ENCODE measurements at places on chromosomes 16 and 17.

DNA sequence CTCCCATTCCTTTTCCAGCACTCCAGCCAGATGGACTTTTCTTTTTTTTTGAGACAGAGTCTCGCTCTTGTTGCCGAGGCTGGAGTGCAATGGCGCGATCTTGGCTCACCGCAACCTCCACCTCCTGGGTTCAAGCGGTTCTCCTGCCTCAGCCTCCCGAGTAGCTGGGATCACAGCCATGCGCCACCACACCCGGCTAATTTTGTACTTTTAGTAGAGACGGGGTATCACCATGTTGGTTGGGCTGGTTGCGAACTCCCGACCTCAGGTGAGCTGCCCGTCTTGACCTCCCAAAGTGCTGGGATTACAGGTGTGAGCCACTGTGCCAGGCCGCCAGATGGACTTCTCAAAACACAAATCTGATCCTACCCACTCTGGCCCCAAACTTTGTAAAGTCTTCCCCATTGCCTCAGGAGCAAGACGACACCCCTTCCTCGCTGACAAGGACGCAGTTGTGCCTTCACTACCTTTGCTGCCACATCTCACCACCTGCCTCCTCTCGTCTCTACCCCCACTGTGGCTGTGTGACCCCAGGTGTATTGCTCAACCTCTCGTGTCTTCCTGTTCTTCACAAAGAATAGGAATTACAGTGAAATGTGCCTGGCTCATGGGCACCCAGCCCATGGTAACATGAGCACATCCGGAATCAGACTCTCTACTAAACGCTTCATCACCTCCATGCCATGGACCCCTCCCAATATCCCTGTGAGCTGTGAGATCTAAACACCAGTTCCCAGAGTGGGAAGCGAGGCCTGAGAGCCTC is 3.7 kb upstream of the BANP start:
- DNase-seq = no peak

- no peak for DNase-seq
Observed at GRCh38 chr17:39141294-39141693, 10.1 kb downstream of the PLXDC1 start.

DNA sequence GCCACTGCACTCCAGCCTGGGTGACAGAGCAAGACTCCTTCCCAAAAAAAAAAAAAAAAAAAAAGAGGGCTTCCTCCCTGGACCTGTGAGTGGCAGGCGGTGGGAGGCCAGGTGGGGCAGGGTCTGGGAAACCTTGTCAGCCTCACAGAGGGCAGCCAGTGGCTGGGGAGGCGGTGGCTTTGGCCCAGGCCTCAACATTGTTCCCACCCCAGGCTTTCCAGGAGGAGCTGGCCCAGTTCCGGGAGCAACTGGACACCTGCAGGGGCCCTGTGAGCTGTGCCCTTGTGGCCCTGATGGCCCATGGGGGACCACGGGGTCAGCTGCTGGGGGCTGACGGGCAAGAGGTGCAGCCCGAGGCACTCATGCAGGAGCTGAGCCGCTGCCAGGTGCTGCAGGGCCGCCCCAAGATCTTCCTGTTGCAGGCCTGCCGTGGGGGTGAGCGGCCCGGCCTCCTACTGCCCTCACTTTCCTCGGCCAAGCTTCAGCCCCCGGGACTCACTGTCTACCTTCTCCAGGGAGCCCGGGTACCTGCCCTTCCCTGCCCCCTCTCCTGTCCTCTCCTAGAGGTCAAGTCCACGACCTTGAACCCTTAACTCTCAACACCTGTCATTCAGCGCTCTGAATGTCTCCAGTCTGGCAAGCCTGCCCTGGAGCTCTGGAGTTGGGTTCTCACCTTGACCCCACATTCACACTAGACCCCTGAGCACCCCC is 12.4 kb downstream of the ZNF213 start:
- no peak for DNase-seq

- DNase-seq = no peak
Observed at GRCh38 chr17:34398990-34399389, 36.0 kb upstream of the CCL1 start.

DNA sequence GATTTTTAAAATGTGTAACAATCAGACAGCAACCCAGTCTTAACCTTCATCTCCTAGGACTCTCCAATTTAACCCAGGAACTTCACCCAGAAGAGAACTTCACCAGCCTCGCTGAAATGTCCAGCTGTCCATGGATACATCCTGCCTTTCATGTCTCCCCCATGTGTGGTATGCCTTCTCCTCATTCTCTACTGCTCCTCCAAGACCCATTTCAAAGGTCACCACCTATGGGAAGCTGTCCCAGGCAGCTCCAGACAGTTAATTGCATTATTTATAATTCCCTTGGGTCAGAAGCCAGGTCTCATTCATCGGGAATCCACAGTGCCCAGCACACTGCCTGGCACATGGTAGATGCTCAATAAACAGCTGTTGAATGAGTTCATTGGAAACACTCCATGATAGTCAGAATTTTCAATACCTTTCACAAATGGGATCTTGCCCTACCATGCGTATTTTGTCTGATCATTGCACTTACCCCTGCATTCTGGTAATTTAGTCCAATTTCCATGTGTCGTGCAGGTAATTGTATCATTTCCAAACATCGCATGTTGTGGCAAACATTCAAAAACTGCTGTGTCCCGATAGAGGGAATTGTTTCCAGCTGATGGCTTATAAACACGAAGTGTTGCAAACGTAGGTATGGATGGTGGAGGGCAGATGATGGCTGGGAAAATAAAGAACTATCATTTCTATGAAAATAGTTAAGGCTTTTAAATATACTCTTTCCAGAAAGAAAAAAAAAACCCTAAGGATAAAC is 9.0 kb downstream of the APOH start:
- no peak for DNase-seq

GRCh38 chr16:86067936-86068335 is 169.0 kb downstream of the IRF8 start:
- DNase-seq = no peak

DNA sequence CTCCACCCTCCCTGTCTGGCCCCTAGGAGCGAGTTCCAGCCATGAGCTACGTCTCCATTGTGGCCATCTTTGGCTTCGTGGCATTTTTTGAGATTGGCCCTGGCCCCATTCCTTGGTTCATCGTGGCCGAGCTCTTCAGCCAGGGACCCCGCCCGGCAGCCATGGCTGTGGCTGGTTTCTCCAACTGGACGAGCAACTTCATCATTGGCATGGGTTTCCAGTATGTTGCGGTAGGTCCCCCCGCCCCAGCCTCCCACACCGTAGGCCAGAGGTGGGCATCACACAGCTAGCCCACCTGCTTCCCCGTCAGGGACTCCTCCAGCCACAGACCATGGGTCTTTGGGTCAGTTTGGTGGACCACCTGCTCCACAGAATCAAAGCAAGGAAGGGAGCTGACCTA is 4.2 kb downstream of the SLC2A4 start:
- DNase-seq = no peak

GRCh38 chr16:72203401-72203800 is 31.4 kb upstream of the PMFBP1 start:
- DNase-seq = peak; percentile 31

DNA sequence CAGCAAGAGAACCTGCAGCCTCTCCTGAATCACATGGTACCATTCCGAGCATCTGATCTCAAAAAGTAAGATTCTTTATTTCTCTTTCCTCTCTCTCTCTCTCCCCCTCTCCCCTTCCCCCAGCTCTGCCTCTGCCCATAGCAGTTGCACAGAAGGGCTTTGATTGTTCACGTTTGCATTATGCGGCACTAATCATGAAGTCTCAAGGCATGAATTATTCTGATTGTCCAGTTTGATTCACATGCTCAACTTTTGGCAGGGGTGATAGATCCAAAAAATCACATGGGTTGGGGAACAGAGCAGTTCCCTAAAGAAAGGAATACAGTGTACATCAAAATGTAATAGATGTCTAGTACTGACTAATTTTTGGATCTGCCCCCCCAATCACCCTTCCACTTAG is 380.0 kb upstream of the SOX9 start:
- DNase-seq = no peak

DNA sequence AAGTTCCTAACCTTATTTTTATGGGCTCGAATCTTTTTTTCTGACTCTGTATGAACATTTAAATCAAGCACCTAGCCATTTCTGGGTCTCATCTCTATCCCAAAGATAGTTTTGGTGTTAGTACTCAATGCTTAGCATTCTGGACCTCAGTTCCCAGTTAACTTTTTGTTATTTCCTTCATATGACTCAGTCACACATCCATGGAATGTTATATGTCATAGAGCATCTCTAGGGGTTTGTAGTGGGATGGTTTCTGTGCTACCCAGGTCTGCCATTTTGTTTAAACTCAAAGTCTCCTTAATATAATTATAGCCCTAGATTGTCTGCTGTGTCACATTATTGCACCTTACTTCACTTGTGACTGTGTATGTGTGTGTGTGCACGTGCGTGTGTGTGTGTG is 90.1 kb downstream of the EFCAB13 start:
- no peak for DNase-seq

DNA sequence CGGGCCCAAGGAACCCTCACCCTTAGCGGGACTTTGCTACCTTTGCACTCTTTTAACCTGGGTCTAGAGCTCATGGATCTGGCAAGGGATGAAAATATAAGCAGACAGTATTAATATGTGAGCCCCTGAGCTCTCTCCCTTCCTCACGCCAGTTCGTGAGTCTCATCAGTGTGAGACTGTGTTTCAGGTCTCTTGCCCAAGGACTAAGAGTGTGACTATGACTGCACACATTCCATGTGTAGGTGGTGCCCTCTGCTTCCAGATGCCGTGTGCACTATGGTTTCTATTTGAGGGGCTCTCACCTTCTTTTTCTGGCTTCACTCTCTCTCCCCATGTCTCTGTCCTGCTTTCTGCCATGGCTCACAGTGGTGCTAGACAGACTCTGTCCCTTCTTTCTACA is 40.5 kb downstream of the DHRS7B start:
- no peak for DNase-seq

Data from activated T-cell treated with anti-CD3 and anti-CD28 coated beads, Interleukin-2, amount 50 U/mL, for 48 hours (primary cell).